ENCODE measurements at places on chromosomes 4 and X. TPM values are rescaled to one million over a fixed set of nuclear protein-coding genes. Genes with fewer than 3 reads are reported as not detected.

TIGD2 gene
- 2.7 TPM for total RNA-seq

HOPX gene
- total RNA-seq, result 7.5 TPM

GRCh38 chr4:171015441-171015840 lies 797.8 kb upstream of the GALNTL6 start:
- H3K4me1 ChIP-seq, result no peaks in the 10 kb centered on the region
- no peaks in the 10 kb centered on the region for H3K36me3 ChIP-seq
- no peaks in the 10 kb centered on the region for H3K27me3 ChIP-seq
- H3K4me3 ChIP-seq, result no peak overlapping the region

DNA sequence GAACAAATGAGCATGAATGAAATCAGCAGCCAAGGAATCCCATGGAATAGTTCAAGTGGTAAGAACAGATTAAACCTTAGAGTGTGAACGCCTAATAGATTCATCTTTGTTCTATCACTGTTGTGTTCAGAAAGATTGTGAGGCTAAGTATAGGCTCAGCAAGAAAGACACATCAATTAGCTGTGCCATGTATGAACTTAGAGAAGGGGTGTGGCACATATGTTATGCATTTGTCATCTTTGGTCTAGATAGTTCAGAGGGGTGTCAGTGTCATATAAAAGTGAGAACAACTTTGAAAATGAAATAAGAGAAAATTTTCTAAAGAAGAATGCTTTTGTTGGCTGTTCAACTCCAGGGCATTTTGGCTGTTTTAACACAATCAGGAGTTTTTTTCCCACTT lies 9.4 kb downstream of the DAPP1 start:
- H3K27ac ChIP-seq, result no peak overlapping the region
- H3K27me3 ChIP-seq, result no peaks in the 10 kb centered on the region
- H3K36me3 ChIP-seq, result no peaks in the 10 kb centered on the region

PHEX gene
- total RNA-seq, result not detected

DNA sequence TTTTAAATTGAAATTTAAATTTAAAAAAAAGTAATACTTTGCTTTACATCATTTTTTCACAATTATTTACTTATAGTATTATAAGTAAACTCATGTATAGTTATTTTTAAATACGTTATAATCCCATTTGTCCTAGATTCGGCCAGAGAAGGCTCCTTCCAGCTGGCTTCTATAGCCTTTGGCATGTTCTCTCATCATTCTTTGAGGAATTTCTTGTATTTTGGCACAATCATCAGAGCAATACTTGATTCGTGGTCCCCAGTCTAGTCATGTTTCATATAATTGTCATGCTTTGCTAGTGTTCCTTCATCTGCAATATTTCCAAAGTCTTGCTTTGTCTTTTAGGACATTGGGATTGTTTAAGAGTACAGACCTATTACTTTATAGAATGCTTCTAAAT lies 1037.9 kb upstream of the AGA start:
- H3K4me1 ChIP-seq, result no peaks in the 10 kb centered on the region
- no peak overlapping the region for H3K4me3 ChIP-seq
- H3K27me3 ChIP-seq, result no peaks in the 10 kb centered on the region

DNA sequence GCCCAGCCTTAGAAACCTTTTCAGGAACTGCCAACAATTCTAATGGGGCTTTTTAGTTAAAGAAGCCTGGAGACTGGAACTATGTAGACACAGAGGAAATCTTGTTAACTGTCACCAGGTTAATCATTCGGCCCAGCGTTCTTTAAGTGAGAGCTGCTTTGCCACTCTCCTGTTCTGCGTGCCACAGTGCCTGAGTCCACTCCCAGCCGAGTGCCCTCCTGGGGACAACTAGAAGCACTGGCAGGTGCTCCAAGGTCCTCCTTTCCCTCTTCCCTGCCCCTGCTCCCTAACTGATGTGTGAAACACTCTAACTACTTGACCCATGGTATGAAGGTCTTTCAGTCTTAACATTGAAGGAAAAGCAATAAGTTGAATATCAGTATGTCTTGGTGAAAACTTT lies 151.2 kb upstream of the TLL1 start:
- H3K4me1 ChIP-seq, result peaks cover 26% of the 10 kb centered on the region
- H3K27ac ChIP-seq, result no peak overlapping the region
- no peak for DNase-seq
- H3K4me3 ChIP-seq, result no peak overlapping the region
- no peaks in the 10 kb centered on the region for H3K36me3 ChIP-seq
- no peaks in the 10 kb centered on the region for H3K27me3 ChIP-seq

DNA sequence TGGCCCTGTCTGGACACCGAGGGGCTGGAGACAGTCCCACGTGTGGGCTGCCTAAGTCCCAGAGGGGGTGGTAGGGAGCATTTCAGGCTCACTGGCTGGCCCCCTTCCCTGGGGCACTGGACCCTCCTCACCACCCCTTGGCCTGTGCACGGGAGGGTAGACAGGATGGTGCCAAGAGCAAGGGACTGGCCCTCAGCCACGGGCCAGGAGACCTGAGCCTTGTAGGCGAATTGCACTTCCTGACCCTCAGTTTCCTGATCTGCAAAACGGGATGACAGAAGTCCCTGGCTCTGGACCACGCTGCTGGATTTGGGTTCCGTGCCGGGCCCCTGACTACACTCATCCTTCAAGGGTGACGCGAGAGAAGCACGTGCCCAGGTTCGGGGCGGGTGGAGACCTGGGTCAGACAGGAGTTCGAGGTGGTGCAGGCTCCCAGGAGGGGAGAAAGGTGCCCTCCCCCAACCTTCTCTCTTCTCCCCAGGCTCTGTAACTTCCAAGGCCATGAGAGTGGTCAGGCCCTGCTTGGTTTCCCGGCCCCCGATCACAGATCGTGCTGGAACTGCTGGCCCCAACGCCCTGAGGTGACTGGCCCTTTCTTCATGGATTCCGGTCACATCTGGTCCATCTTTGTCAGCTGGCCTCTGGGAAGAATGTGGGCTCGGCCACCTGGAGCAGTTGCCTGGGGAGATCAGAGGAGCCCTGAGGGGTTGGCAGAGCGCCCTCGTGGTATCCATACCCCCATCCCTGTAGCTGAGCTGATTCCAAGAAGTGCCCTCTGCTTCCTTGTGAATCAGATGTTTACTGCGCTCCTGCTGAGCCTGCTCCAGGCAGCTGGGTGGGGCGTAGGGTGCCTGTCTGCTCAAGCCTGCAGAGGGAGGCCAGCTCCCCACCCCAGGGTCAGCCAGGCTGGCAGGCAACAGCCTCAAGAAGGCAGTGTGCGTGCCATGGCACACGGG lies 3.3 kb downstream of the SH3BP2 start:
- H3K4me3 ChIP-seq, result no peak overlapping the region
- peak; percentile 93 for DNase-seq
- no peaks in the 10 kb centered on the region for H3K36me3 ChIP-seq

GRCh38 chrX:123083924-123084323 lies 100.2 kb upstream of the GRIA3 start:
- H3K27me3 ChIP-seq, result no peaks in the 10 kb centered on the region
- no peak overlapping the region for H3K27ac ChIP-seq
- H3K4me3 ChIP-seq, result no peak overlapping the region

DNA sequence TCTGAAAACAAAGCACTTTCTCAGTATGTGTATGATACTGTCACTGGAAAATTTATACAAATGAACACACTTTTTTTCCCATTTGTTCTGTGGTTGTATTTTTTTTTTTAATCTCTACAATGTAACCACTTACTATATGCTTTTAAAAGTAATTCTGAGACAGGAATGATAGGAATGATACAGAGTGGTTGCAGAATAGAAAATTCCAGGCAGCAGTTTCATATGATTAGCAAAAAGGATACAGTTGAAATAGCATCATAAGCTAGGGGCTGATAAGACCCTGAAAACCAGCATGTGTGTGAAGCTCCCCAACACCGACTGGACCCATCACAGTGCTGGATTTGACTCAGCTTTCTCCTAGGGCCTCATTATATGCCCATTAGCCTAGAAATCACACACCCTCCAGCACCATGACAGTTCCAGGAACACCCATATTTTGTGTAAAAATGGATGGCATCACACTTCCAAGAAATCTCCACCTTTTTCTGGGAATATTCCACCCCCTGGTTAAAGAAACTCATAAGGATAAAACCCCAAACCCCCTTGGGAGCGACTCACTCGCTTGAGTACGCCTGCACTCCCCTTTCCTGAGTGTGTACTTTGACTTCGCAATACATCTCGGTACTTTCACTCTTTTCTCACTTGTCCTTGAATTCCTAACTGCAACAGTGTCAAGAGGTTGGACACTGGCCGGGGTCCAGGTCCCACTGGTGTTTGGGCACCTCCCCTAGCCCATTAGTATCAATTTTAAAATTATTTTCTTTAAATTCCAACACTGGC lies 77.4 kb upstream of the AGA start:
- DNase-seq, result no peak
- H3K27ac ChIP-seq, result no peak overlapping the region
- no peaks in the 10 kb centered on the region for H3K27me3 ChIP-seq
- H3K4me3 ChIP-seq, result no peak overlapping the region
- H3K4me1 ChIP-seq, result no peaks in the 10 kb centered on the region

RFC1 gene
- 44.7 TPM for total RNA-seq

All from pancreas (tissue), 10 donors.